T follicular helper cell (primary cell): ENCODE measurements at places on chromosomes 6 and 20.

- DNase-seq: no peak
Measured at GRCh38 chr20:38393259-38393658, 41.9 kb downstream of the SNHG17 start.

DNA sequence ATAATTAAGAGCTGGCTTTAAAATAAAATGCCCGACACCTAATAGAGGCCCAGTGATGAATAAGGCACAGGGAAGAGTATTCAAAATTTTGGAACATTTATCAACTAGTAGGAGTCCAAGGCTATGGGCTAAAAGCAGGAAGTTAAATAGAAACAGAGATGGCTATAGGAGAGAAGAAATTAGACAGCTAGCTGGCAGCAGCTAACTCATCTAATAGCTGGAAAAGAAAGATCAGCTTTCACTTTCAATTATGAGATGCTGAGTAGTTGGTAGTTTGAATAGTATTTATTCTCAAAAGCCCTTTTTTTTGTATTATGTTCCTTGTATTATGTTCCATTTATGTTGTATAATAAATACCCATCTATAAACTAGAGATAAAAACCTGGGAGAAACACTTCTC is 215.7 kb downstream of the SLC35F1 start:
- DNase-seq: no peak

DNA sequence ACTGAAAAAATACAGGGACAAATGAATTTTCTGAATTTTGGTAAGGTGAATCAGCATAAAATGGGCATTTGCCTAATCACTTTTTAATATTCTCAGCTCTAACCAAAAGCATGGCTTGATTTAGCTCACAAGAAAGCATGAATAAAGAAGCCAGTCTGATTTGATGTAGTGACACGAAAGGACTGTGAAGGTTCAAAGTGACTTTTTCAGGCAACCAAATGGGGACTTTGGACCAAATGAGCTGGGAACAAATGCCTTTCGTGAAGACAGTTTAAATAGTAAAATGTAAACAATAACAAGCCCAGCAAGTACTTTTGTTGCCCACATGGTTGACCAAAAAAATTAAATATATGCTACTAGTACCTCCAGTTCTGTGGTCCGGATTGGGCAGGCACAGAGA is 12.9 kb upstream of the CBLN4 start:
- no peak for DNase-seq

GRCh38 chr6:41509580-41509979 is 36.6 kb upstream of the FOXP4 start:
- no peak for DNase-seq

DNA sequence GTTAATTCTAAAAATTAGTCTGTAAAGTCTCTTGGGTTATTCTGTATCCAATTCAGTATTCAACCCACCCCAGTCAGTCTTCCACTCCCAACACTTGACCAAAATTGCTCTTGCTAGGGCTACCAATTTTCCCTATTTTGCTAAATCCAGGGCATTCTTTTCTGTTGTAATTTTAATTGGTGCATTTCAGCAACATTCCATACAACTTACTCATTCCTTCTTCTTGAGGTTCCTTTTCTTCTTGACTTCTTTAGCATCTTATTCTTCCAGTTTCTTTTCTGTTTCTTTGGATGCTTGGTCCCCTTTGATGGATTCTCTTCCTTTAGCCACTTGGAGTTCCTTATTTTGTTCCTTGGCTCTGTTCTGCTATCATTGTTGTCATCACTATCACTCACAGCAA is 11.2 kb upstream of the GRM1 start:
- no peak for DNase-seq

- DNase-seq: no peak
Measured at GRCh38 chr20:37266940-37267666, 5.5 kb upstream of the GHRH start.

DNA sequence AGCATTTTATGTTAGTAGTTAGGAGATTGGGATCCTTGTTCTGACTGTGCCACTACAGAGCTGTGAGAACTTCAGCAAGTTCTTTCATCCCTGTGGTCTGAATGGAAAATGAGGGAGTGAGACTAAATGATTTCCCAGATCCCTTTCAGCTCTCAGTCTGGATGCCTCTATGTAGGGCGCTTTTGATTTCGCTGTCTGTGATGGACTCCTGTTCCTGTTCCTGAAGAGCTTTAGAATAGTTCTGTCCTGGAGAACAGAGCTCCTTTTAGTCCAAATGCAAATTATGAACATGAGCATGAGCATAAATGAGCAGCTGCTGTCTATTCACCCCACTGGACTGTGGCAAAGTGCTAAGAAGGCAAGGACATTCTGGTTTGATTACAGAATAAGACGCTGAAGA is 61.4 kb upstream of the NT5E start:
- DNase-seq: no peak

GRCh38 chr20:4836935-4837334 is 115.2 kb downstream of the PRND start:
- DNase-seq: no peak

- DNase-seq: no peak
Measured at GRCh38 chr6:129314575-129314974, 395.4 kb downstream of the ARHGAP18 start.

DNA sequence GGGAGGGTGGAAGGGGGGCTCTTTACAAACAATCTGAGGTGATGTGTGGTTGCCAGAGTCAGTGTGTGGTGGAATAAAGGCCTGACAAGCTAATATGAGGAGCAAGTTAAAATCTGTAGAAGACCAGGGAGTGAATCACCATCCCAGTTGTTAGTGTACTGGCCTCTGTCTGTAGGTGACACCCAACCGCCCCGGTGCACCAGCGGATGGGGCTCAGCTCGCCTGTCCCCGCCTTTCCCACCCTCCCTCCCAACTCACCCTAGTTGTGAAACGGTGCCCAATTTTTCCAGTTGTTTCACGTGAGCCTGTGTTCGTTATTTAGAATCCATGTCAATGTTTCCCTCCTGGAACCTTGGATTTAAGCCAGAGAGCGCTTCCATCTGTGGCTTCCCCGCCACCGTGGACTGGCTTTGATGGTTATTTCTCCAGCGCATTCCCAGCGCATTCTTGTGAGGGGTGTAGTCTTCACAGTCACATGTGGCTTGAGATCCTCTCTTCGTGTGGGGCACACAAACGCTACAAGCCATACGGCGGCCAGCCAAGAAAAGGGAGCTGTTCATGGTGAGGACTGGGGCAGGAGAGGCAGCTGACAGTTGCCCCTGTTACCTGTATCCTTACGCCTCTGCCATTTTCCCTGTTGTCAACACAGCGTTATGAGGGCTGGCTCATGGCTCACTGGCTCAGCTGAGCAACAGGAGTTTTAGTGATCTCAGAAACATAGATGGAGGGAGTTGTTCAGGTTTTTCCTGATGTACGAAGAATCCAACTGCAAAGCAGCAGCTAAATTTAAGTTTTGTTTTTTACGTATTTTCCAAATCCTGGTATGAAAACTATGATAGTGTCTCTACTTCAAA is 137.6 kb downstream of the ZDHHC14 start:
- no peak for DNase-seq

GRCh38 chr20:44958276-44958675 is 1.9 kb downstream of the TOMM34 start:
- DNase-seq: no peak

GRCh38 chr6:165726290-165726875 is 63.3 kb upstream of the PDE10A start:
- no peak for DNase-seq

GRCh38 chr6:24931296-24931695 is 4.5 kb downstream of the RIPOR2 start:
- no peak for DNase-seq

GRCh38 chr6:159830501-159831372 is 30.7 kb downstream of the PNLDC1 start:
- no peak for DNase-seq

DNA sequence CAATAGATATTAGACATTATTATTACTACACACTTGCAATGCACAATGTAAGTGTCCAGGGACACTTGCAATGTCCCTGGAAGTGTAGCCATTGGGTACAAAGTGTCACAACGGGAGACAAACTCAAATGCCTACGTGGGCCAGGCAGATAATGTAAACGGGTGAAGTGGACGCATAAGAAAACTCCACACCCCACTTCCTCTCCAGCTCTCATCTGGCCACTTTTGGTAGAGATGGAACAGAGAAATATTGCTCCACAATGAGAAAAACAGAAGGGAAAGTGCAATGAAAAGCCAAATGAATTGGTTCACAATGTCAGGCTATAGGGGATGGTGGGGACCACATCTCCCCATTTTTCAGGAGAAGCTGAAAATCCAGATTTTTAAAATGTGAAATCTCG is 9.4 kb downstream of the SULF2 start:
- no peak for DNase-seq

- DNase-seq: no peak
Measured at GRCh38 chr6:158584236-158584651, 24.4 kb downstream of the TMEM181 start.

- no peak for DNase-seq
Measured at GRCh38 chr6:168170841-168171601, 92.0 kb upstream of the FRMD1 start.

DNA sequence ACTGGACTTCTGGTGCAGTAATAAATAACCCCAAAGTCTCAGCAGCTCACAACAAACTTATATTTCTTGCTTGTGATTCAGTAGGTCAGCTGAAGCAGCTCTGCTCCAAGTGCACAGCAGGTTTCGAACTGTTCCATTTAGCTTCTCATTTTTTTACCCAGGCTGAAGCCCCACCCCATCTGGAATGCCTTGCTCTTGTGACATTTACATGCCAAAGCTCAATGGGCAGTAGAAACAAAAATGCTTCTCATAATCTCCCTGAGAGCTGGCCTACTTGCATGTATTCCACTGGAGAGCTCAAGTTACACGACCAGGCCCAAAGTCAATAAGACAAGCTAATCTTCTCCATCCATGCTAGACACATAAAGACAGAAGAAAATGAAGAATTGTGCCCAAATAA is 165.2 kb downstream of the HAO1 start:
- DNase-seq: no peak

- DNase-seq: no peak
Measured at GRCh38 chr6:160132776-160133338, 11.2 kb downstream of the SLC22A1 start.

DNA sequence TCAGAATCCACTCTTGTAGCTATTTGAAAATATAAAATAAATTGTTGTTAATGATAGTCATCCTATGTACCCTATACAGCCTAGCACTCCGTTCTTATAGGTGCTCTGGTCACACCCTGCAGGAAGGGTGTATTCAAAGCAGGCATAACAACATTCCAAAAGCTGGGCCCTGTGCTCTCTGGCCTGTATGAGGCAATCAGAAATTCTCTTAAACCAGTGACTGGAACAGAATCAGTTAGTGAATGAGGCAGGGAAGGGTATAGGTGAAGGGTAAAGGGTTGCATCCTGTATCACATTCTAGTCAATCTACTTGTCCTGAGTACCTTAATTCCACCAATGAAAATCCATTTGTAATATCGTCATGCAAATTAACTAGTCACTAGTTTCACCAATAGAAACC is 154.5 kb upstream of the ZNF217 start:
- DNase-seq: no peak

- no peak for DNase-seq
Measured at GRCh38 chr6:4603291-4603690, 172.9 kb upstream of the CDYL start.

GRCh38 chr6:28880894-28881780 is 42.6 kb downstream of the TRIM27 start:
- peak; percentile 16 for DNase-seq

- DNase-seq: no peak
Measured at GRCh38 chr6:12882761-12883290, 166.3 kb downstream of the PHACTR1 start.

GRCh38 chr6:72619883-72620696 is 1.8 kb upstream of the KCNQ5 start:
- peak; percentile 30 for DNase-seq

DNA sequence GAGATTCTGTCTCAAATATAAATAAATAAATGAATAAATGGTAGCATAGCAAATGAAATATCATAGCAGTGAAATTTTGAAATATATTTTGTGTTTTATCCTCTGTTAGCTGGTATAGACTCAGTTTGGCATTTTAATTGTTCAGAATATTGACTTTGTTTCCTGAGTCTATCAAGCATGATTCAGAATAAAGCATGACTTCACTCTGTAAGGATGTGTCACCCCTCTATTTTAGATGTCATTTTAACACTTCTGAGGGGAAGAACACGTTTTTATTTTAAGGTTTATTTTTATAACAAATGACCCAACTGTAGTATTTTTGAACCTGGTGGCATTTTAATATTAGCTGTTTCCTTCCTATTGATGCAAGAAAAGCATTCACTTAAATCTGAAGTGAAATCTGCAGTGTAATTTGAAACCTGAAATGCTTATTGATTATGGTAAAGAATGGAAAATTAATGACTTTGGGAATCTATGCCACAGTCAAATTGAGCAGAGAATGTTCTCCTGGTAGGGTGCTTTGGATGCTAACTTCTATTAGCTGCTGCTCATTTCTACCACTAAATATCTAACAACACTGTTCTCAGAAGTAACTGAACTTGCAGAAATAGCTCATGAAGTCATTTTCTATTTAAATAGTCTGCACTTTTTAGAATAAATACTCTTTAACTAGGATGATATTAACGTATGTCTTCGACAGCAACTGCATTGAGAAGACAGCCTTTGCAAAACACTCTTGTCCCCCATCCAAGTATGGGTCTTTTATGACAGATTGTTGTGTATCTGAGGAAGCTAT is 114.2 kb downstream of the SOX4 start:
- no peak for DNase-seq

GRCh38 chr6:69758214-69758613 is 38.6 kb downstream of the LMBRD1 start:
- no peak for DNase-seq

DNA sequence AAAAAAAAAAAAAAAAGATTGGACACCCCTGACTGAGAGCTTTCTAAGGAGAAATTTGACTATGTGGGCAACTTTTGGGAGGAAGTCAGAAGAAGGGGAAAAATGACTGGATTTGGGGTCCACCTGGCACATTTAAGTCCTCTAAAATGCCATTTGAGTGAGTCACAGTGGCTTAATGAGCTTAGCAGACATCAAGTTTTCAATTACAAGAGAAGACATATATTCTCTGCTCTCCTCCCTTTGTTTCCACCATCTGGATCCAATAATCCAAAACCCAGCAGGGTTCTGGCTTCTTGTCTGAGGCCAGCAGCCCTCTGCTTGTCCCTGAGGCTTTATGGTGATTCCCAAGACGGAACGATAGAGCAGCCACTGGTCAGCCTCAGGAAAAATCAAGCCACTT is 6.9 kb downstream of the PI3 start:
- no peak for DNase-seq

GRCh38 chr6:142378138-142378875 is 76.5 kb downstream of the ADGRG6 start:
- no peak for DNase-seq

DNA sequence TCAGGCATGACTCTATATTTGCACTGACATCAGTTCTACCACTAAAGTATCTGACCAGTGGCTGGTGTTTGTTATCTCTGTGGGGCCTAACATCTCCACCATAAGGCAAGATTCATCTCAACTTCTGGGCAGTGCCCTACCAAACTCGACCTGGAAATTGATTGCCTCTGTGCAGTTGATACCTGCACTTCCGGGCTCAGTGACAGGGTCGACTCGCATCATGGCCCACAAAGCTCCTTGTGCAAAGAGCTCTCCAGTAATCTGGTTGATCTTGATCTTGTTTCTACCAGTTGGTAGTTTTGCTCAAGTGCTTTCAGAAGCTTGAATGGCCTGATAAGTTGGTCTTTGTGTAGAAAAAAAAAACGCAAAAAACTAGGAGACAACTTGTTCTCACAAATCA is 501.1 kb upstream of the JAG1 start:
- no peak for DNase-seq

GRCh38 chr6:135114355-135115145 is 59.9 kb upstream of the HBS1L start:
- no peak for DNase-seq
